Stimulated activated CD8-positive, alpha-beta memory T cell treated with anti-CD3 and anti-CD28 coated beads, Interleukin-7, amount 100 ng/mL, for 1 hour (primary cell): ENCODE measurements at places on chromosomes 16 and 17.

DNA sequence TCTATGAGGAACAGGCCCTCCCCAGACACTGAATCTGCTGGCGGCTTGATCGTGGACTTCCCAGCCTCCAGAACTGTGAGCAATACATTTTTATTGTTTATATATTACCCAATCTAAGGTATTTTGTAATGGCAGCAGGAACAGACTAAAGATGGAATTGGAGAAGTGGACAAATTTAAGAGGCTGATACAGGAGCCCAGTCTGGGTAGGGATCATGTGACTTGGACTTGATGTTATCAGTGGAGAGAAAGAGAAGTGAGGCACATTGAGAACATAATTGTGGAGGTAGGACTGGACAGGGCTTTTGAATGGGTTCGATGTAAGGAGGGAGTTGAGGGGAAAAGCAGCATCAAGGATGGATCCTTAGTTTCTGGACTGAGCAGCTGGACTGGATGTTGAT lies 93.8 kb downstream of the USP31 start:
- no peak for DNase-seq

- no peak for DNase-seq
Observed at GRCh38 chr17:6422654-6423241, 12.2 kb downstream of the AIPL1 start.

DNA sequence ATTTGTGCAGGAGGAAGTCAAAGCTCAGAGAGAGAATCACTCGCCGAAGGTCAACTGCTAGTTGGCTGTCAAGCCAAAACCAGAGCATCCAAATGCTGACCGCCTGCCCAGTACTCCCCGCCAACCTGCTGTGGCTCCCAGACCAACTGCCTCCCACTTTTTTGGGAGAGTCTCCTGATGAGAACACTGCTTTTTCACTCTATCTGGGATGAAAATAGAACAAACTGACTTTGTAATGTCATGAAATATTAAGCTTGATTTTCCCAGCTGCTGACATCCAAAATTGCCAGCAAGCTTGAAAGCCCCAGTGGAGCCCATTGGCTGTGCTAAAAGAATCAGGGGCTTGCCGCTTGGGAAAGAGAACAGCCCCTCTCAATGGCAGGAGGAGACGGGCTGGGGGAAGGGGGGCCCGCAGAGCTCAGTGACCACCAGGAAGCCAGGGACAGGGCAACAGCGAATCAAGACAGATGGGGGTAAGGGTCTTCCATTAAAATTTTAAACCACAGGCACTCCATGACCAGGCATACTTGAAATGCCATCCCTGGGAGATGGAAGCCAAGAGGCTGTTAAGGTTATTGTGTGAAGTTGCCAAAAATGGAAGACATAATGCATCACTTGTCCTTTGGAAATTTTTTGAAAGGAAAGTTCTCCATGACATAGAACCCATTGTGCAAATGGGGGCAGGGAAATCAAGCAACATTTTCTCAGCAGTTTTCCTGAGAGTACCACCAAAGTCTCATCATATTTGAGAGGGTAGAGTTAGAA lies 125.7 kb upstream of the CDH5 start:
- no peak for DNase-seq

GRCh38 chr16:49341706-49342105 lies 31.9 kb upstream of the C16orf78 start:
- DNase-seq, result no peak
